Calu3 (cell line): ENCODE measurements at places on chromosomes 5 and 9. TPM values are rescaled to one million over a fixed set of nuclear protein-coding genes. Genes with fewer than 3 reads are reported as not detected.

Gene CARTPT
- not detected in 2 replicates for total RNA-seq

Gene GPR151
- total RNA-seq = not detected in 2 replicates

Gene GRXCR2
- total RNA-seq = not detected in 2 replicates

Gene NUTM2G
- total RNA-seq = not detected in 2 replicates

Gene KCNV2
- total RNA-seq = not detected in 2 replicates

Gene TAF11L5
- total RNA-seq = not detected in 2 replicates

- peaks cover 13% of the 10 kb centered on the region for H3K36me3 ChIP-seq
- H3K4me3 ChIP-seq = peak overlapping the region; percentile 31
- no peaks in the 10 kb centered on the region for H3K27me3 ChIP-seq
- peaks cover 43% of the 10 kb centered on the region for H3K4me1 ChIP-seq
- no peak for DNase-seq
These were observed 19.1 kb downstream of the TMEM245 start for GRCh38 chr9:109100543-109101201.

- peak within 1 kb of the TSS; percentile 90 for H3K4me3 ChIP-seq
- H3K4me1 ChIP-seq = peaks cover 27% of the 10 kb centered on the region
- DNase-seq = peak; percentile 97
- H3K36me3 ChIP-seq = peaks cover 23% of the 10 kb centered on the region
- H3K27ac ChIP-seq = peak within 1 kb of the TSS; percentile 83
These were observed at the start of gene ELOVL7 for GRCh38 chr5:60843936-60844905. Gene ELOVL7, minus strand, starts transcription at chr5:60844269. Its CDS starts 56,872 bp downstream, at chr5:60787397.

GRCh38 chr9:31103836-31104235 lies 1280.6 kb upstream of the ACO1 start:
- no peaks in the 10 kb centered on the region for H3K36me3 ChIP-seq
- H3K4me3 ChIP-seq = no peak overlapping the region
- peaks cover 19% of the 10 kb centered on the region for H3K4me1 ChIP-seq
- H3K27ac ChIP-seq = no peak overlapping the region
- H3K27me3 ChIP-seq = no peaks in the 10 kb centered on the region

DNA sequence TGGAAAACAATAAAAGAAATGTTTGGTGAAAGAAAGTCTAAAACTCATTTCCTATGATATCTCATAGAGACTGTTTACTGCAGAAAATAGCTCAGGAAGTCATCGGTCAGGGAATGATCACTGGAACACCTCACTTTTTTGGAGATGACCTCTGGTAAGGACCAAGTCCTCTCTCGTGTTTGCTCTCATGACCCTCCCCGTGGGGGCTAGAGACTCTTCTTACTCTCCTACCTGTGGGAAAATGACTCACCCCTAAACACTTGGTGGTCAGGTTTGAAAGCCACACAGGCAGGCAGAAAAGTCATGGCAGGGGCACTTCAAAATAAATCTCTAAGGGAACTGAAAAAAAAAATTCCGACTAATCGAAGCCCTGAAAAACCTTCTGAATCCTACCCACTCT lies 48.2 kb downstream of the FAM240B start:
- H3K4me3 ChIP-seq = no peak overlapping the region
- no peaks in the 10 kb centered on the region for H3K27me3 ChIP-seq
- H3K4me1 ChIP-seq = no peaks in the 10 kb centered on the region
- no peak for DNase-seq
- H3K27ac ChIP-seq = no peak overlapping the region

GRCh38 chr9:89961616-89962341 lies 357.0 kb downstream of the GADD45G start:
- H3K27me3 ChIP-seq = peaks cover 13% of the 10 kb centered on the region
- no peak for DNase-seq
- no peaks in the 10 kb centered on the region for H3K36me3 ChIP-seq
- no peak overlapping the region for H3K27ac ChIP-seq
- no peak overlapping the region for H3K4me3 ChIP-seq

DNA sequence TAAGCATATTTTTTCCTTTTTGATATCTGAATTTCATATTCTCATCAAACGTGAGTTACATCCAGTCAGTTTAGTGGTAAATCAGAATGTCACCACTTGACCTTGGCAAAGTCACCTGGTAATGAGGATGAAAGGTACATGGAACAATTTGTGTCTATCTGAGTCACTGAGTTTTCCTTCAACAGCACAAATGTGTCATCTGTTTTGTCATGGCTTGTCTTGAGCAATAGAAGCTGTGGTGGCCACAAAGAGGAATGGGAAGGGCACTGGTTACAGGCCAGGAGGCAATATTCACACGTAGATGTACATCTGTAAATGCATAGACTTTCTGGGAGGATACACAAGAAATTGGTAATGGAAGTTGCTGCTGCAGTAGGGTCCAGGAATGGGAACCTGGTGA lies 8.4 kb upstream of the ZNF474 start:
- no peak overlapping the region for H3K27ac ChIP-seq
- H3K27me3 ChIP-seq = no peaks in the 10 kb centered on the region

GRCh38 chr5:154267516-154267915 lies 77.0 kb downstream of the GALNT10 start:
- DNase-seq = no peak
- no peak overlapping the region for H3K27ac ChIP-seq
- H3K36me3 ChIP-seq = peaks cover 4% of the 10 kb centered on the region
- H3K4me1 ChIP-seq = peaks cover 11% of the 10 kb centered on the region
- no peak overlapping the region for H3K4me3 ChIP-seq

DNA sequence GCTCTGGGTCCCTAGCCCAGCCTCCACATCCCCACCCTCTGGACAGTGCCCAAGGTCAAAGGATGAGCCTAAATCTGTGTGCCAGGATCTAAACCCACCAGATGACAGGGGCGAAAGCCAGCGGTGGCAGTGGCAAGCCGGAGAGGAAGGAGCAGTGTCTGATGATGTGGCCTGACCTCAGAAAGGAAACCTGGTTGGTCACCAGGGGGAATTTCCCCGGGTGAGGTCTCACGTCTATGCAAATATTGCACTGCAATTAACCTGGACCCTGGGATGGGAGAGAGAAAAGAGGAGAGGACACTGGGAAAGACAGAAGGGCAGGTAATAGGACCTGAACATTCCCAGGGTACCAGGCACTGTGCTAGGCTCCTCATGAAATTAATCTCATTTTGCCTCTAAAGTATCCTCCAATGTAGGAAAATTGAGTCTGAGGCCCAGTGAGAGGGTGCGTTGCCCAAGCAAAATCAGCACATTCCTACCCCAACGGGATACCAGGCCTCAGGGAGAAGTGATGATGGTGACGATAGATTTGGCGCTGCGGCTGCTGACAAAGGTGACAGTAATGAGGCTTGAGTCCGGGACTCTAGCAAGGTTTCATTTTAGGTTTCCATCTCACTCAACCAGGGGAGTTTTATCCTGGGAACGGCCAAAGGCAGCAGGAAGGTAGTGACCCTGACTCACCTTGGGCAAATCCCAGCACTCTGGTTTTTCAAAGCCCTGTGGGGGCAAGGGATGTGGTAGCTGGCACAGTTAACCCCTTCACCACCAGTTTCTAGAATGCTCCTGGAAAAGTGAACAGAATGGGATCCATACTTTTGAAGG lies 13.4 kb upstream of the TNIP1 start:
- H3K4me1 ChIP-seq = peaks cover 71% of the 10 kb centered on the region
- peak overlapping the region; percentile 86 for H3K27ac ChIP-seq
- H3K4me3 ChIP-seq = peak overlapping the region; percentile 26
- H3K36me3 ChIP-seq = peaks cover 19% of the 10 kb centered on the region
- peak; percentile 82 for DNase-seq

- no peaks in the 10 kb centered on the region for H3K4me1 ChIP-seq
- no peaks in the 10 kb centered on the region for H3K36me3 ChIP-seq
- no peak overlapping the region for H3K4me3 ChIP-seq
These were observed 79.8 kb downstream of the RGS7BP start for GRCh38 chr5:64585646-64586045.

DNA sequence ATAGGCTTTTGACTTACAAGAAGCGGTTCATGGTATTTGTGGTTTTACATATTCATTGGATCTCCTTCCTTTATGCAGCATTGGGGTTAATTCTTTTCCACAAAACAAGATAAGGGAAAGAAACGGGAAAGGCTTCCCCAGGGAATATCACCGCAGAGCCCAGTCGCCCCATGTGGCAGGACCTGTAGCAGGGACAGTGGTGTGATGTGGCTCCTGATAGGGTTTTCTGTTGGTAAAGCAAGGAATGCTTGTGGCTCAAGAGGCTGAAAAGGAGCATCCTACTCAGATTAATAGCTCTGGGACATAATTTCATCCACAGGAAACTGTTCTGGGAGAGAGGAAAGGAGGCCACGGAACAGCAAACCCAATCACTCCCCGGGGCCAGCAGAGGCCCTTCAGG lies 699.9 kb downstream of the MTRR start:
- DNase-seq = no peak
- no peak overlapping the region for H3K4me3 ChIP-seq
- H3K27ac ChIP-seq = no peak overlapping the region
- no peaks in the 10 kb centered on the region for H3K4me1 ChIP-seq
- no peaks in the 10 kb centered on the region for H3K36me3 ChIP-seq
- no peaks in the 10 kb centered on the region for H3K27me3 ChIP-seq

- no peak overlapping the region for H3K27ac ChIP-seq
- H3K4me1 ChIP-seq = no peaks in the 10 kb centered on the region
- no peaks in the 10 kb centered on the region for H3K36me3 ChIP-seq
- no peak for DNase-seq
These were observed 28.2 kb downstream of the CDC25C start for GRCh38 chr5:138303372-138303771.
